ENCODE measurements at places on chromosomes 2 and 18.
A peak's percentile ranks its signal among the peaks of the same experiment; 100 is the strongest.

- peak; percentile 32 for DNase-seq
Measured at GRCh38 chr2:28586867-28587266, 91.0 kb downstream of the PLB1 start.

- no peak for DNase-seq
Measured at GRCh38 chr18:24913507-24914170, 438.3 kb downstream of the ZNF521 start.

- DNase-seq = no peak
Measured at GRCh38 chr2:230696670-230697069, 16.0 kb upstream of the CAB39 start.

DNA sequence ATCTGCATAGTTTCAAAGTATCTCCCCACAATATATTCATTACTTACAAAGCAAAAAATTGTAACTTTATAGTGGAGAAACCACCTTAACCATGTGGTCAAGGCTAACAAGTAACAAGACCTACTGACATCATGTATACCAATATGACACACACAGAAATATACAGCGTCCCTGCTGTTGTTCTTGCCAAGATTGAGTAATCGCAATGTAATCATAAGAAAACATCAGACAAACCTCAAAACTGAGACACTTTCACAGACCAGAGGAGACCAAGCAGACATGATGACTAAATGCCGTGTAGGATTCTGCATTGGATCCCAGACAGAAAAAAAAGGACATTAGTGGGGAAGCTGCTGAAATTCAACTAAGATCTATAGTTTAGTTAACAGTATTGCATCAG is 123.0 kb downstream of the ACAA2 start:
- no peak for DNase-seq

DNA sequence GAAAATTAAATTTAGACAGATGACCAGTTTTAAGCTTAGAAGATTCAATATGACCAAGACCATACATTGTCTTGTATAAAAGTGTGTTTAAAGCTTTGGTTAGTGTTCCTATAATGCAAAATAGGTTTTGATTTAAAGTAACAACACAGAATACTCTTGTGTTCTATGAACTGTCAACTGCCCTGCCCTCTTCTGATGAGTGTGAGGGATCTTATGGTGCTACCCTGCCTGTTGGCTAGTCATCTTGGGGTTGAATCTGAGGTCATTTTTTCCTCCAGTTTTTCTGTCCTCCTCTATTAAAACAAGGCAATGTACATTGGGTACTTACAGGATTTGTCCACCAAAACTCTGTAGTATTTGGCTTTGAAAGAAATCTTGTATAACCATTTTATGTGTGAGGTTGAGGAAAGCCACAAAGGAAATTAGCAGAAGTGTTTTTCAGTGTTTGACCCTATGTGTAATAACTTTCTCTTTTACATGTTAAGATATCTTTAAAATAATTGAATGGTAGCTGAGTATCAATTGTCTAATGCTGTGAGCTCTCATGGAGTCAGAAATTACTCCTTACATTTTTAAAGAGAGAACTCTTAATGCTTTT is 129.1 kb downstream of the SPTBN1 start:
- DNase-seq = no peak

DNA sequence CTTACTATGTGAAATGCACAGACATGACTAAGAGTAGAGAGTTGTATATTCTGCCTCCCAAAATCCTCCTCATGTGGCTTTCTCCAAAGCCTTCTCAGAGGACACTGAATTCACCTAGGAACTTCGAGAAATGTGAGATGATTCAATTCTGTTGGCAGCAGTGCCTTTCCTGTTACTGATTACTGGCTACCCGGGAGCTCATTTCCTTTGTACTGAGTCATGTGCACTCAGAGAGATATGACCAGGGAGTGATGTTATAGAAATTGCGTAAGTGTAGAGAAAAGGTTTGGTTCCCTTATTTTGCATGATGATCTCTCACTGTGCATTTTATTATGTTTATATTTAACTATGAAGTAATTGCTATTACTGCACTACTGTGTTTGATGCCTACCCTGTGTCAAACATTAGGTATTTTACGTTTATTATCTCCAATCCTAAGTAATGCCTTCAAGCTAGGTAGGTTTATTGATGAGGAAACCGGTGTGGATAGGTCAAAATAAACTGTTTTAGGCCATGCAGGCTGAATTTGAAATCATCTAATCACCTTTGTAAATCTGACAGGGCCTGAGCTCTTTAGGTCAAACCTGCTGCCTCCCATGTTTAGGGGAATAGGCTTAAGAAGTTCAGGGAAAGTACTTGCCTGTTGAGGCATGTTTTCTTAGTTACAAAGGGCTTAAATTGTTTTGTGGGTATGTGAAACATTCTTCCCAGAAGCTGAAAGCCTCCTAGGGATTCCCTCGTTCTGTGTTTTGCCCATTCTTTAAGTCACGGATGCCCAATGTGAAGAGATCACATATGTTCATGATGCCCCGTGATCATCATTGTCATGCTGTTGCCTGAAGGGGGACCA is 86.8 kb downstream of the FMNL2 start:
- DNase-seq = no peak

GRCh38 chr18:10840743-10841142 is 308.6 kb downstream of the PIEZO2 start:
- DNase-seq = no peak

DNA sequence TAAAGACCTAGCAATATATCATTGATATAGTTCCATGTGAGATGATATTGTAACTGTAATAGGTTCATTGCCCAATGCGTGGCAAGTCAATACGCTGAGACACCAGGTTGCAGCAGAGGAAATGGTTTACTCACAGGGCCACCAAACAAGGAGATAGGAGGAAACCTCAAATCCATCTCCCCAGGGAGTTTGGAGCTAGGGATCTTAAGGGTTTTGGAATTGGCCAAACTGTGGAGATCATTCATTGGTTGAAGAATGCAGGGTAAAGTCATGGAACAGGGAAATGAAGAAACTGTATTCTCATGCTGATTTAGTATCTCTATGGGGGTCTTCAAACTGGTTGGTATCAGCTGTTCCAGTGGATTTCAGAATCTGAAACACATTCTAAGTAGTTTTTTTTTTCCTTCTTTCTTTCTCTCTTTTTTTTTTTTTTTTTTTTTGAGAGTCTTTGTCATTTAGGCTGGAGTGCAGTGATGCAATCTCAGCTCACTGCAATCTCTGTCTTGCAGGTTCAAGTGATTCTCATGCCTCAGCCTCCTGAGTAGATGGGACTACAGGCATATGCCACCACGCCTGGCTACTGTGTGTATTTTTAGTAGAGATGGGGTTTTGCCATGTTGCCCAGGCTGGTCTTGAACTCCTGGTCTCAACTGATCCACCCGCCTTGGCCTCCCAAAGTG is 30.7 kb upstream of the PPM1B start:
- DNase-seq = no peak

GRCh38 chr2:59566739-59567138 is 986.7 kb downstream of the BCL11A start:
- no peak for DNase-seq

DNA sequence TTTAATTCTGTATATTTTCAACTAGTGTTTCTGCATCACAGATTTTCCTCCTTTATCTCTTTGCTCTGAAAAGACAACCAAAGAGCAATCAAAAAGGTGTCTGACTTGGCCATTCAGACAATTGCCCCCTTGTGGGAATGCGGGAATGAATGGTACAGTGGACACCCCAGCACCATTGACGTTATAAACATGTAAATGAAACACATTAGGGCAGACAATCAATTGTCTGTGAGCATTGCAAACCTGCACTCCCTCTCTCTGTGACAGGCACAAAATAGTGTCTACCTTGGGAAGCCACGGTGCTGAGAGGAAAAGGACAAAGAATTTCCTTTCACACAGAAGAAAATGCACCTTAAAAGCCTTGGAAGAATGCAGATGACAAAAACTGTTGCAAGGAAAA is 8.0 kb downstream of the ZEB2 start:
- DNase-seq = no peak

DNA sequence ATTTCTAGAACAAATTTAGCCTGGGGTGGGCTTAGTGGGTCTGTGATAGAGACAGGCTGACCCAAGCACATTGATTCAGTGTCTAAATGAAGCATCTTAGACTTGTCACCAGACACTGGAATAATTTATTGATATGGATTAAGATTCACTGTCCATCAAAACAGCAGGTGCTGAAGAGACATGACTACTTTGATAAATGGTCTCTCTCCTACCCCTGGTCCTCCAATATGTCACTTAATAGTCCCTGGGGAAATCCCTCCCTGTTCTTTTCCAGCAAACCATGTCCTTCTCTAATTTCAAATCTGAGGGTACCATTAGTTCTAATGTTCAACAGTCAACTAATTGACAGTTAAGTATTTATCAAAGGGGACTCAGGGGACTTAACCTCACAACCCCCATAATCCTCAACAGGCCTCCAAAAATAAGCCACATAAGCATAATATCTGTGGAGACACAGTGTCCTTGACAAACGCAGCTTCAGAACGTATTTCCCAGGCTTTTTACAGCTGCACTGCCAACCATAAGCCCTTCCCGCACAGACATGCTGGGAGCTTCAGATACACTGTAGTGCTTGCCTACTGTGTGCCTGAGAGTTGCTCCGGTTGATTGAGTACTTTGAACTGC is 391.0 kb downstream of the THSD7B start:
- DNase-seq = no peak

DNA sequence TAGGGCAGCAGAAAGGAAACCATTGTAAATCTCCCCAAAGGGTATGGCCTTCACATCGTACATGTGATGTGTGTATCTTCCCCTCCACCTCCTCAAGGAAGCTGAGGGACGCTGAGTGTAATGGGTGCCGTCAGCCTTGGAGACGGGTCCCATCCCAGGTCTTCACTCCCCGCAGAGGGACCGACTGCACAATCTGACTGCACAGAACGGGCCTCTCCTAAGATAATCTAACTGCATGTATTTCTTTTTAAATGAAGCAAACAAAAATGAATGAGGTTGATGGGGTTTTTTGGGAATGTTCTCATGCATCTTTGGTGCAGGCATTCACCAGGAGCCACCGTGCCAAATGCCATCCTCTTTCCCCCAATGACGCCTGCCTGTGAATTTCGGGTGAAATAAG is 94.1 kb upstream of the PXDN start:
- no peak for DNase-seq

GRCh38 chr2:48723129-48723528 is 32.4 kb downstream of the LHCGR start:
- DNase-seq = no peak

- DNase-seq = no peak
Measured at GRCh38 chr18:62450546-62451410, 72.0 kb upstream of the ZCCHC2 start.

DNA sequence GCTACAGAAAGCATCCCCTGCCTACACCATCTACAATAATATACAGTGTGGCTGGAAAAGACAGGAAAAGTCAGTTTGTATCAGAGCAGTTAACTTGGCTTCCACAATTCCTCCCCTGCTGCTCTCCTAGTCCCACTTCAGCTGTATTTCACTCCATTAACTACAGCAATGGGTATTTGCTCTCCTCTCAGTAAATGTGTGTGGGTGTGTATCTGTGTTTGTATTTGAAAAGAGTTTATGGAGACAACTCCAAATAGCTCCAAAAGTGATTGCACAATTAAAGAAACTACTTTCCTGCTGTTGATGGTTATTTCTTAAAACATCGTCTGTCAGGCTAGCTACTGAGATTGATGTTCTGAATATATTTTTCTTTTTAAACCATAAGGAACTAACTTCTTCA is 333.7 kb upstream of the FIGN start:
- no peak for DNase-seq

DNA sequence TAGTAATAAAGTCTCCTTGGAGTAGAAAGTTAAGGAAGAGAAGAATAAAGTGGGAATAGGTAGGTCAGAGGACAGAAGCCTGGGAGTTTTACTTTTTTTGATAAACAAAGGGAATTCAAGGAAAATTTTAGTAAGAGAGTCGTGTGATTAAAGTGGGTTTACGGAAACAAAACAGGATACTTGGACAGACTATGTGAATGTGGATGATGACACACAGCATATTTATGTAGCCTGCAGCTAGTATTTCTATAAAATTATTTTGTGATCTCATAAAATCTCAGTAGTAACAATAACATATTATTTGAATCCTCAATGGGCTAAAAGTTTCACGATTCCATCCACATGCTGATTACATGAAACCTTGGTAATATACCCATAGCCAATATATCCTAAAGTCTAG is 450.7 kb upstream of the PIK3C3 start:
- DNase-seq = no peak

DNA sequence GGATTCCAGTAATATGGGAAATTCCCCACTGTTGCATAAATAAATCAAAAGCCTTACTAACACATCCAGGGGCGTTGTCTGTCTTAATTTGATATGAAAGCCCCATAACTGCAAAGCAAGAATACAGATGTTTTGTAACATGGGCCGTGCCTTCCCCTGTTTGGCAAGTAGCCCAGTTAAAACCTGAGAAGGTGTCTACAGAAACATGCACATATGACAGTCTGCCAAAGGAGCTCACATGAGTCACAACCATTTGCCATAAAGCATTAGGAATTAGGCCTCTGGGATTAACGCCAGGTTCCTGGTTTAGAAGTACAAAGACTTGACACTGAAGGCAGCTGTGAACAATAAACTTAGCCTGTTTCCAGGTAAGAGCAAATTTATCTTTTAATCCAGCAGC is 43.1 kb upstream of the LONRF2 start:
- DNase-seq = no peak

DNA sequence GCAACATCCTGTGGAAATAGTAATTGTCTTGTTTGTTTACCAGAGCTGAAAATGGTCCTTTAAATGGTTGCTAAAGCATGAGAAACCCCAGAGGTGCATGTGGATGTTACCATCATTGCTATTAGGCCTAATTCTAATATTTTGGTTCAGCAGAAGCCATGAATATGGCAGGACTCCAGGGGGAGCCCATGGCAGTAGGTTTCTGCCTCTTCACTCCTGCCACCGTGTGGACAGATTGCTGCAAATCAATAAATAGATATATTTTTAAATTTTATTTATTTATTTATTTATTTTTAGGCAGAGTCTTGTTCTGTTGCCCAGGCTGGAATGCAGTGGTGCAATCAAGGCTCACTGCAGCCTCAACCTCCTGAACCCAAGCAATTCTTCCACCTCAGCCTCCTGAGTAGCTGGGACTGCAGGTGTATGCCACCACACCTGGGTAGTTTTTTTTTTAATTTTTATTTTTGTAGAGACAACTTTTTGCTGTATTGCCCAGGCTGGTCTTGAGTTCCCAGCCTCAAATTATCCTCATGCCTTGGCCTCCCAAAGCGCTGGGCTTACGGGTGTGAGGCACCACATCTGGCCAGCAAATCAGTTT is 54.9 kb upstream of the CAPN13 start:
- DNase-seq = no peak

All from central memory CD8-positive, alpha-beta T cell (primary cell).